ENCODE measurements at places on chromosomes 4 and X. TPM values are rescaled to one million over a fixed set of nuclear protein-coding genes. Genes with fewer than 3 reads are reported as not detected.

AKAP14 gene
- total RNA-seq: not detected

OPRPN gene
- not detected for total RNA-seq

GUCY1B1 gene
- total RNA-seq: 1.1 TPM

QDPR gene
- 12.7 TPM for total RNA-seq

CXCL3 gene
- total RNA-seq: not detected

TLR3 gene
- 8.0 TPM for total RNA-seq

- H3K27me3 ChIP-seq: no peaks in the 10 kb centered on the region
- no peaks in the 10 kb centered on the region for H3K4me1 ChIP-seq
- DNase-seq: no peak
- H3K36me3 ChIP-seq: peaks cover 39% of the 10 kb centered on the region
These were observed 19.6 kb downstream of the FGFR3 start for GRCh38 chr4:1812720-1813119.

DNA sequence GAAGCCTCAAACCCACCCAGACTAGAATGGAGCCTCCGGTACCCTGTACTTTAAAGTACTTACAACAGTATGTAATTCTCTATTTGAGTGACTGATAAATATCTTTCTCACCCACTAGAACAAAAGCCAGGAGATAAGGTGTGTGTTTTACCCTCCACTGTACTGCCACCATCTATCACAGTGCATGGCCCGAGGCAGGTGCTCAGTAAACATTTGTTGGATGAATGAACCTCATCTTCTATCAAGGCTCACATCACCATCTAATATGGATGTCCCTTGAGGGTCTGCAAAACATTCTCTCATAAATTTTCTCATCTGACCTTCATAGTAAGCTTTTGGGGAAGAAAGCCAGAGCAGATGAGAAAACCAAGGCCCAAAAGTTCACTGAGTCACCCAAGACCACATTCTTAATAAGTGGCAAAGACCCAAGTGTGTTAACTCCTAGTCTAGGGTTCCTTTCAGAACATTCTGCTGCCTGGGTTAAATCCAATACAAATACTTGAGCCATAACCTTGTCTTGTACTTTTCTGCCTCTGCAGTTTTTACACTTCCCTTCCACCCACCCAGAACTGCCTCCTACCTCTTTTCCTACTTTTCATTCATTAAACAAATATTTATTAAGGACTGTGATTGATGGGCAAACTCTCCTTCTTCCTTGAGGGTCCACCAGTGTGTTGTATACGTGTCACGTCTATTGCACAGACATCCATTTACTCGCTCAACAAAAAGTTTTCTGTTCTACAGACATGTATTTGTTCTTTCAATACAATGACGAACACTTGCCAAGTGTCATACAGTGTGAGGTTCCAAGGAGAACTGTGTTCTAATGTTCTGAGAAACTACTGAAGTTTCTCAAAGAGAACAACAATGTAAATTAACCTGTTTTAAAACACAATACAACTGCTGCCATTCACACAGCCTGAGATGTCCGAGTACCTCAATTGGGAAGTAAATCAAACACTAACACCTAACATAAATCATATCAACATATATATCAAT, 35.7 kb downstream of the APBB2 start:
- H3K4me1 ChIP-seq: peaks cover 46% of the 10 kb centered on the region
- H3K27me3 ChIP-seq: no peaks in the 10 kb centered on the region
- H3K36me3 ChIP-seq: no peaks in the 10 kb centered on the region
- DNase-seq: peak; percentile 74
- peak overlapping the region; percentile 84 for H3K27ac ChIP-seq

DNA sequence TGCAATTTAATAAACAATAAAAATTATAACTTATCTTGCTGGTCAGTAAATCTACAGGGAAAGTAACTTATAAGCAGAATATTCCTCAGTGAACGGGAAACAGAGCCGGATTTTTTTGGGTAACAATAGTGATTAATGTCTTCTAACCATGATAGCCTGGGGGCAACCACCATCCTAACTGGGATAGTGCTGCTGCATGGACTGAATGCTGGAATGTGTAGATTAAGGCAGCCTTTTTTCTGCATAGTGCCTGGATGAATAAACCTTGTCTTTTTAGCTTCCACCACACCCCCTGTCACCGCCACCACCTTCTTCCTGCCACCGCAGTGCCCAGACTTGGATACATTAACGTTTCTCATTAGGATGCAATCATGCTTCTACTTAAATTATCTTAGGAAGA, 83.6 kb upstream of the LNX1 start:
- no peak overlapping the region for H3K4me3 ChIP-seq
- no peaks in the 10 kb centered on the region for H3K27me3 ChIP-seq
- H3K4me1 ChIP-seq: peaks cover 10% of the 10 kb centered on the region
- no peak for DNase-seq
- H3K36me3 ChIP-seq: no peaks in the 10 kb centered on the region

- H3K36me3 ChIP-seq: no peaks in the 10 kb centered on the region
- no peak overlapping the region for H3K27ac ChIP-seq
- H3K4me1 ChIP-seq: no peaks in the 10 kb centered on the region
- no peaks in the 10 kb centered on the region for H3K27me3 ChIP-seq
- DNase-seq: no peak
These were observed 375.3 kb downstream of the IDS start for GRCh38 chrX:149129767-149130166.

DNA sequence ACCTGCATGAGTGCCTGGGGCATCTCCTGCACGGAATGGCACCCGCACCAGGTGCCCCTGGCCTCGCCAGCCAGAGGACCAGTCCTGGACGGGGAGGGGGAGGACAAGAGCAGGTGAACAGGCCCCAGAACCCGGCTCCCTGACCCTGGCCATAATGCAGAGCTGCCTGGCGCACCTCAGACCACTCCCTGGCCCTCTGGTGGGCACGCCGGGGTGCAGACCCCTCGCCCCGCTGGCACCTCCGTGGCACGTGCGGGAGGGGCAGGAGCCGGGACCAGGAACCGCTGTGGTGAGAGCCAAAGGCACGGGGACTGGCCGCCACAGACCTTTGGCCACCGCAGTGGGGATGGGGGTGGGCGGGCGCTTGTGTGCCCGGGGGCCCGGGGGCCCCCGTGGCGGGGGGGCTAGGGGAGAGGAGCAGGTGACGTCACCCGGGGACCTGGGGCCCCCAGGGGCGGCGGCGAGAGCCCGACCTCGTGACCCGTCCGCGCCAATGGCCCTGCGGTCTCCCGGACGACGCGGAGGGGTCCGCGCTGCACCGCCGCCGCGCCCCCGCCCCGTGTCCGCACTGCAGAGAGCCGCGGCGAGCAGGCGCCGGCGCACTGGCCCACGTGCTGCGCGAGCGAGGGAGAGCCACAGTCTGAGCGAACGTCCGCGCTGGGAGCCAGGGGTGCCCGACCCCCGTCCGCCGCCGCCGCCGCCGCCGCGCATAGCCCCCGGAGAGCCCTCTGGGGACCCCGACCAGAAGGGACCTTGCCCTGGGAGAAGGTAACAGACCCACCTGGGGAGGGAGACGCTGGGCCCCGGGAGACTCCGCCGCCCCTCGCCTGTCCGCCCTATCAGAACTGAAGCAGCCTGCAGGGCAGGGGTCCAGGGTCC, at the start of gene PNMA3:
Gene PNMA3 (plus strand): TSS at position 600 of the 879 bp plus-strand sequence. CDS start 586 bp downstream, outside the sequence.
- no peak within 1 kb of the TSS for H3K4me3 ChIP-seq
- H3K36me3 ChIP-seq: no peaks in the 10 kb centered on the region
- peak; percentile 75 for DNase-seq
- no peak within 1 kb of the TSS for H3K27ac ChIP-seq
- peaks cover 36% of the 10 kb centered on the region for H3K27me3 ChIP-seq

All from osteoblast (primary cell).